ENCODE measurements at places on chromosomes 7 and 10. TPM values are rescaled to one million over a fixed set of nuclear protein-coding genes. Genes with fewer than 3 reads are reported as not detected.

The IDI2 gene
- not detected for total RNA-seq

The RPEL1 gene
- total RNA-seq, result 0.13 TPM

The DYDC2 gene
- not detected for total RNA-seq

The ASCC1 gene
- total RNA-seq, result 42.7 TPM

The PNLIPRP3 gene
- total RNA-seq, result not detected

The GPR26 gene
- not detected for total RNA-seq

The AMZ1 gene
- 0.86 TPM for total RNA-seq

The FFAR4 gene
- total RNA-seq, result not detected

The AOAH gene
- not detected for total RNA-seq

The OR9A2 gene
- 0.22 TPM for total RNA-seq

The LIPF gene
- total RNA-seq, result not detected

The PPIA gene
- 2,223 TPM for total RNA-seq

The RAB11FIP2 gene
- 53.7 TPM for total RNA-seq

The ZNF365 gene
- 2.6 TPM for total RNA-seq

The SPDYE16 gene
- not detected for total RNA-seq

The AKR1C8 gene
- total RNA-seq, result not detected

The POLL gene
- total RNA-seq, result 14.9 TPM

The ACBD7 gene
- total RNA-seq, result 2.4 TPM

The FMC1 gene
- 6.4 TPM for total RNA-seq

The MNX1 gene
- total RNA-seq, result not detected
